Lower lobe of right lung (tissue), 2 donors: ENCODE measurements at places on chromosomes 5 and 9.

GRCh38 chr5:33305572-33305971 lies 135.2 kb upstream of the TARS1 start:
- no peak for DNase-seq

GRCh38 chr9:113636165-113636564 lies 172.6 kb downstream of the RGS3 start:
- DNase-seq: no peak

- no peak for DNase-seq
These were observed 908.7 kb upstream of the CDH9 start for GRCh38 chr5:27947088-27947487.

DNA sequence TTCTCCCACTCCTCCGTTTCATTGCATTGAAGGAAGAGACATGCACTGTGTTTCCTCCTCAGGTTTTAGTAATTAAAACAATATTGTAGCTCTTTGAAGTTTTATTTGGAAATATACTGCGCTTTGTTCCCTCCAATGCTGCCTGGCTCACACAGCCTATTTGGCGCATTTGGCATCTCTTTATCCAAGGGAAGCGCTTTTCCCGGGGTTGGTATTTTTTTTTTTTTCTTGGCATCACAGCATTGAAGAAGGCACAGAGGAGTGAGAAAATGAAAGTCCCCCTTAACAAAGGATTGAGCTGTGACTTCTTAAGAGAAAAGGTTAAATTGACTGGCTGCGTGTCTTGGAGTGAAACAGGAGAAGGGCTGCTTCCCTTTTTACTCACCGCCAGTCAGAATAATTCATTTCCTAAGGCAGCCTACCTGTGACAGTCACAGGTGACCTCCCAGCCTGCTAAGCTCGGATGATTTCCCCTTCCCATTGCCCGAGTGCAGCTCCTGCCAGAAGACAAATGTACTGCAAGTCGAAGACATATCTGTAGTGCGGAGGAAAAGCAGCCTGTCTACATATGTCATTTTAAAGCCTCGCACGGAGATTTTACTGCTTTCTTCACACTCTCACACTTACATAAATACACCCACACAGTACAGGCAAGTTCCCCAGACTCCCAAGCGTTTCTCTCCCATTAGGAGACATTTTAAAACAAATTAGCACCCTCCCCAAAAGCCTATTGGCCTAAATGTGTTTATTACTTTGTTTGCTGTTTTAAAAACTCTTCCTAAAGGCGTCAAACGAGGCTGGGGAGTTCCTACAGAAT lies 665.5 kb upstream of the ZNF608 start:
- no peak for DNase-seq
